ENCODE measurements at places on chromosomes 1 and 21. TPM values are rescaled to one million over a fixed set of nuclear protein-coding genes. Genes with fewer than 3 reads are reported as not detected.

DNA sequence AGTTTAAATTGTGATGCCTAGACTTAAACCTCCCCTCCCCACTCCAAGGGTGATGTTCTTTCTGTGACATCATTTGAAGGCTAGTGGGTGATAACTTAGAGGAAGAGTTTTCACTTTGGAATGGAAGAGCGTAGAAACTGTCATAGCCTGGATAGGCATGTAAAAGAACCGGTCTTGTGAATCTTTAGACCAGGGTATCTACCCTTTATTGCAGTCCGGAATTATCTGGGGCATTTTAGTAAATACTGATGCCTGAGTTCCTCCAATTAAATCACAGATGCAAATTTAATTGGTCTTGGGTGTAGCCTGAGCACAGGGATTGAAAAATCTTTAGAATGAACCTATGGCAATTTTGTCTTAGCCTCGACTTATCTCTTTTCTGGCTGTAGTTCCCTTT is 24.7 kb downstream of the MAN1C1 start:
- peaks cover 11% of the 10 kb centered on the region for H3K4me1 ChIP-seq
- no peak overlapping the region for H3K4me3 ChIP-seq
- DNase-seq = no peak
- H3K36me3 ChIP-seq = peaks cover 3% of the 10 kb centered on the region
- H3K27ac ChIP-seq = no peak overlapping the region
- no peaks in the 10 kb centered on the region for H3K27me3 ChIP-seq

GRCh38 chr1:214923278-214923915 is 159.1 kb upstream of the KCNK2 start:
- no peak overlapping the region for H3K27ac ChIP-seq
- H3K4me1 ChIP-seq = no peaks in the 10 kb centered on the region
- H3K4me3 ChIP-seq = no peak overlapping the region
- H3K27me3 ChIP-seq = no peaks in the 10 kb centered on the region
- no peaks in the 10 kb centered on the region for H3K36me3 ChIP-seq

DNA sequence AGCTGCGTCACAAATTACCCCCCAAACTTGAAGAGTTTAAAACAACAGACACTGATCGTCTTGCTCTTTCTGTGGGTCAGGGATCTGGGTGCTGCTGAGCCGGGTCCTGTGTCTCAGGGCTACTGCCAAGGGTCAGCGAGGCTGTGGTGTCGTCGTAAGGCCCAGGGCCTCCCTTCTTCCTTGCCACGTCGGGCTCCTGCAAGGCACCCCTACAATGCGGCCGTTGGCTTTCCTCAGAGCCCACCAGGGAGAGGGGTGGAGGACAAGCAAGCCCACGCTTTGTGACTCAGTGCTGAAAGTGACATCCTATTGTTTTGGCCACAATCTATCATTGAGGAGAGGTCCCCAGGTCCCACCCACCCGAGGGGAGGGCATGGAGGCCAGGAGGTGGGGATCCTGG is 7.7 kb upstream of the FBLIM1 start:
- H3K27me3 ChIP-seq = no peaks in the 10 kb centered on the region
- no peak overlapping the region for H3K27ac ChIP-seq

DNA sequence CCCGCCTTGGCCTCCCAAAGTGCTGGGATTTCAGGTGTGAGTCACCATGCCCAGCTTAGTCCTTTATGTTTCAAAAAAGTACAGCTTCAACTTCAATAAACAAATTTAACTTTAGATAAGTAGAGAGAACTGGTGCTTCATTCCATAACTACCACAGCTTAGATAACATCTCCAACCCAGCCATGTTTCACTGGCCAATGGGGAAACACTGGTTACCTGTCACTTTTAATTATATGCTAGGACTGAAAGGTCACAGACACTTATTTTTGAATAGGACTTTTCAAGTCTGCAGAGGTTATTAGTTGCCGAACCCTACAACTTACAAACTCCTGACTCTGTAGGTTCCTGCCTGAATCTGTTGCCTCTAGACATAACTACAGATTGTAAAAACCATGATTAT is 56.5 kb upstream of the ST6GALNAC3 start:
- no peak overlapping the region for H3K27ac ChIP-seq
- H3K4me1 ChIP-seq = no peaks in the 10 kb centered on the region
- DNase-seq = no peak

The HMGN1 gene
- 213 TPM for total RNA-seq

The TNFRSF9 gene
- 0.13 TPM for total RNA-seq

Measured in muscle of leg (tissue), 16 donors.